ENCODE measurements at places on chromosomes 7 and 10.

DNA sequence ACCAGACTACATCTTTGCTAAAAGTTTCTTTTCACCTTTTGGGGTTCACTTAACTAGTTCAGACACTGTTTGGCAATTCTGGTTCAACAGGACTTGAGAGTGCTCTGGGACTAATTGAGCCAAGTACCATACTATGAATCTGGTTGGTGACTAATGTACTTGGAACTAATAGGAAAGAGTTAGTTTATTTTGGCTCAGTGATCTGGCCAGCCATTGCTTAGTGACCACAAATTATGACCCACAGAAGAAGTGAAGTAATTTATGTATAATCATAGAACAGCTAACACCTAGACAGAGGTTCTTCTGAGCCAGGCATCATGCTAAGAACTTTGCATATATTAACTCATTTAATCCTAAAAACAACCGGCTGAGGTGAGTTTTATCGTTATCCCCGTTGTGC is 126.5 kb upstream of the JCAD start:
- no peak for DNase-seq

DNA sequence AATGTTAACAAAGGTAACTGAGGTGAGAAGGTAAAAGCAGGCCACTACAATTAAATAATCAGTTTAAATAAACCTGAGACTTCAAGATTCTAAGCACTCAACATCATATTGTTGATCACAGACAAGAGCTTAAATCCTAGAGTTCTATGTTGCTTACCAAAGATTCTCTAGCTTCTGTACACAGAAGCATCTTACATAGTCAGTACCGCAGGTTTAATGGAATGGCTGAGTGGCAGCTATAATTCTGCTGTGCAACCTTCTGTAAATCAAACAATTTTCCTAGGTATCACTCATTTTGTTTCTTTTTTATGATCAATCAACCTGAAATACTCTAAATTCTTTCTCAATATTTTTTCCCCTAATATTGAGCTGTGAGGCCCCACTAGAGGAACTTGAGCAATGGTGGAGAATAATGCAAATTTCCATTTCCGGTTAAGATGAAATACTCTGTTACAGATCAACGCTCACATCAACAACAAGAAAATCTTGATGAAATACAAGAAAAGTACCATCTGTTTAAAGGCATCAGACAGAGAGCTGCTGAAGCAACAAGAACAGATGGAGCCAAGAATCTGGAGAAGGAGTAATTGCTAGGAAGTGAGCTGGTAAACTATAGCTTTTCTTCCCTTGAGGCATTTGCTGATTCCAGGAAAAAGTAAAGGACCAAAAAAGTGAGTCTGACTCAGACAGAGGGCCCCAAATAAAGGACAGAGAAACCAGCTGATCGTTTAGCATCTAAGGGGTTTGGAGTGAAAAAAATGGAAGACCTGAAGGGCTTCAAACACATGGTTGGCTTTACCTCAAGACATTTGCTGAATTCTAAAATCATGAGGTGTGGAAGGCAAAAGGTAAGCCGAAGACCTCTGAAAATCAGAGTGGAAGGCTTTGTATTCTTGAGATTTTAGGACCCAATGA is 22.6 kb downstream of the PNPLA8 start:
- DNase-seq: no peak

GRCh38 chr10:52897162-52897561 is 124.6 kb upstream of the MBL2 start:
- no peak for DNase-seq

- DNase-seq: no peak
Observed at GRCh38 chr7:84712374-84713121, 474.3 kb downstream of the SEMA3D start.
